Activated effector memory CD4-positive, alpha-beta T cell treated with anti-CD3 and anti-CD28 coated beads, Interleukin-2, amount 50 U/mL, for 16 hours (primary cell): ENCODE measurements at places on chromosomes 3 and 15.

DNA sequence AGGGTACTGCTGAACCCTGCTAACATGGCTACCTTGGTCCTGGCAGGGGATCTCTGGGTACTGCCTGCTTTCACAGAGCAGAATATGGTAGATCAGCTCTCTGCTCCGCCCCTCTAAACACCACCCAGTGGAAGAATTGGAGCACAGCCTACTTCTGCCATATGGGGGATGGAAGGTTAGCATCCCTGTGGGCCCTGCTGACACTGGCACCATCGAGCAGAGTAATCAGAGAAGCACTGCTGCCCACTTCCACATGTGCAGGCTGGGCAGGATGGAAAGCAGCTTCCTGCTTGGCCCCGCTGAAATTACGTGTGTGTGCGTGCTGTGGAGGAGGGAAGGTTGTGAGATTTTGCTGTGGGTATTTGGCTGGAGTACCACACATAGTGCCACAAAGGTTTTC is 24.8 kb downstream of the CCR1 start:
- DNase-seq, result no peak

DNA sequence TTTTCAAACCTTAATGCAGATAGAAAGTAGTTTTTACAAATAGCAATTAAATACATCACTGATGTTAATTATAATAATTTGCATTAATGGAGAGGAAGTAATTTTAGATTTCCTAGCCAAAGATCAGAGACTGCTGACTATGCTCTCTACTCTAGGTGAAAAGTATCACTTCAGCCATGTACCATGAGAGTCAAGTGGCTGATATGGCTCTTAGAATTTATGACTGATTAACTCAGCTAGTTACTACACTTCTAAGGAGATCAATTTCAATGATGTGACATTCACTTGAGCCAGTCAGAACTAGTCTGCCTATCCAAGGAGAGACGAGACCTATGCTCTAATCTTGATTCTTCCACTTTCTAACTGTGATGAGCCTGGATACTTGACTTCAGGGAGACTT is 405.7 kb upstream of the RORA start:
- DNase-seq, result no peak

GRCh38 chr3:66675366-66675765 is 174.5 kb upstream of the LRIG1 start:
- DNase-seq, result no peak

GRCh38 chr3:194279701-194280360 is 71.3 kb downstream of the CPN2 start:
- DNase-seq, result peak; percentile 47

GRCh38 chr3:32224016-32224516 is 14.4 kb upstream of the CMTM8 start:
- no peak for DNase-seq

DNA sequence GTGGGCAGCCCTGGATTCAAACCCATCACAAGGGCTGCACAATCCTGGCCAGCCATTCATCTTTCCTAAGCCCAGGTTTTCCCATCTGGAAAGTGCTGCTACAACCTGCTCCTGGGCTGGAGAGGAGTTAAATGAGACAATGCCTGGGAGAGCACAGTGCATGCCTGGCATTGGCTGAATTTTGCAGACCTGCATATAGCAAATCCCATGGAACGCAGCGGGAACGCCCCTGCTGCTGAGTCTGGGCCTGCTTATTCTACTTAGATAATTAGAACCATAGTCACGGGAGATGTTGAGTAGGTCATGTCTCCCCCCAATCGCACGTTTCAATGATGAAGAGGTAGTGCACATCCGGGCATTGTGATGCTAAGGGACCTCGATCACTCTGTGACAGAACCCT is 46.6 kb downstream of the ABTB1 start:
- DNase-seq, result peak; percentile 22

DNA sequence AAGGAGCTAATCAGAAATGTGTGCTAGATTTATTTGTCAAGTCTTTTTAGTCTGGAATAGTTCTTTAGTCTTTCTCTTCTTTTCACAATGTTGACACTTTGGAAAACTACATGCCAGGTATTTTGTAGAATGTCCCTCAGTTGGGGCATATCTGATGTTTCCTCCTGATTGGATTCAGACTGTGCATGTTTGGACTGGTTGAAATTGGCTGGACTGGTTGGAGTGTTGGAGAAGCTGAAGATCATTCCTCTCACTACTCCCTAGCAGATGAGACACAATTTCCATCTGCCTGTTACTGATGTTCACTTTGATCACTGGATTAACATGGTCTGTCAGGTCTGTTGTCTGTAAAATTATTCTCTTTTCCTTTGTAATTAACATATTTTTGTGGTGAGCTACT is 3.7 kb downstream of the NME9 start:
- DNase-seq, result no peak

- no peak for DNase-seq
Measured at GRCh38 chr3:170485294-170485693, 66.6 kb downstream of the CLDN11 start.

- no peak for DNase-seq
Measured at GRCh38 chr3:71485896-71486295, 97.6 kb downstream of the FOXP1 start.

DNA sequence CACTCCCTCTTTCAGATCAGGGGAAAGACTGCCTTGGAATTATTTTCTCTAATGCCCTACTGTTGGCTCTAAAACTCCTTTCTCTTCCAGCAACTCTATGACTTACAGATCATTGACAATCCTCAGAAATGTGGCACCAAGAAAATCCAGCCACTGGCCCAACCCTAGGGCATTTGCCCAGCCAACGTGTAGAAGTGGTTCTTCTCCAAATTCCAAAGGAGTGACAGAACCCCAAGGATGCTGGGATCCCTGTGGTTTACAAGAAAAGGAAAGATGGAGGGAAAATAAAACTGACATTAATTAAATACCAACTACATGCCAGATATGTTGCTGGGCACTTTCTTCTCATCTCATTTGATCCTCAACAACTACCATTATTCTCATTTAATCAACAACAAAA is 216.0 kb downstream of the NTRK3 start:
- no peak for DNase-seq

GRCh38 chr15:52731732-52732470 is 52.7 kb upstream of the ATOSA start:
- DNase-seq, result no peak

- no peak for DNase-seq
Measured at GRCh38 chr3:81452418-81452817, 309.0 kb downstream of the GBE1 start.

DNA sequence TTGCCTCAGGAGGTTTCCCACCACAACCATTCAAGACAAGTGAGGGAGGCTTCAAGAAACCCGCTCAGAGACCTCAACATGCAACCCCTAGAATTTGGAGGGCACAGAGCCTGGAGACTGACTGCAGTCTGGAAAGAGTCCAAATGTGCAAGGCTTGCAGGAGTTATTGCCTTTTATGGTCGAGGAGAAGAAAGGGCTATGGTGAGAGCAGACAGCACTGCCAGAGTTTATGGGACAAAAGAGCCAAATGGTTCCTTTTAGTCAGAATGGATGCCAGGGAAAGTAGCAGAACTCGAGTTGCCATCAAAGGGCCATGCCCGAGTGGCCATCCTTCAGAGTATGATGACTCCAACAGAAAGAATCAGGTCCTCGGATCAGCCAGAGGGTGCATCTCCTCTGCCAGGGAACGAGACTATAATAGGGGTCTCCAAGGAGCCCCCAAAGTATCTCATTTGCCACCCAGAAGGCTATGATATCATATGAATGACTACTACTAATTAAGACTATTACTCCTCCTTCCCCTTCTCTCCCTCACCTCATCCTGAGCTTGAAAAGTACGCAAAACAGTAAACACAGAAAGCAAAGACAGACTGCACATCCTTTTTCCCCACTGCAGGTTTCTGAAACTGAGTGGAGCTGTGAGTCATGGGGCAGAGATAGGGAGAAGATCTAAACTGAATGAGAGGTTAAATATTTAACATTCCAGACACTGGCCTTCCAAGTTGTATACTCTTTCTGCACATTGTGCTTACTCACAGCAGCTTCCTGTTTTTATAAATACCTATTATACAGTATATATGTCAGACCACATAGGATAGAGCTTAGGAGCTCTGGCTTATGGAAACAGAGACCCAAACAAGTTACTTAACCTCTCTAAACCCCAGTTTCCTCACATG is 33.9 kb upstream of the TMCO5A start:
- DNase-seq, result no peak

- no peak for DNase-seq
Measured at GRCh38 chr3:18295171-18295920, 129.8 kb downstream of the SATB1 start.

DNA sequence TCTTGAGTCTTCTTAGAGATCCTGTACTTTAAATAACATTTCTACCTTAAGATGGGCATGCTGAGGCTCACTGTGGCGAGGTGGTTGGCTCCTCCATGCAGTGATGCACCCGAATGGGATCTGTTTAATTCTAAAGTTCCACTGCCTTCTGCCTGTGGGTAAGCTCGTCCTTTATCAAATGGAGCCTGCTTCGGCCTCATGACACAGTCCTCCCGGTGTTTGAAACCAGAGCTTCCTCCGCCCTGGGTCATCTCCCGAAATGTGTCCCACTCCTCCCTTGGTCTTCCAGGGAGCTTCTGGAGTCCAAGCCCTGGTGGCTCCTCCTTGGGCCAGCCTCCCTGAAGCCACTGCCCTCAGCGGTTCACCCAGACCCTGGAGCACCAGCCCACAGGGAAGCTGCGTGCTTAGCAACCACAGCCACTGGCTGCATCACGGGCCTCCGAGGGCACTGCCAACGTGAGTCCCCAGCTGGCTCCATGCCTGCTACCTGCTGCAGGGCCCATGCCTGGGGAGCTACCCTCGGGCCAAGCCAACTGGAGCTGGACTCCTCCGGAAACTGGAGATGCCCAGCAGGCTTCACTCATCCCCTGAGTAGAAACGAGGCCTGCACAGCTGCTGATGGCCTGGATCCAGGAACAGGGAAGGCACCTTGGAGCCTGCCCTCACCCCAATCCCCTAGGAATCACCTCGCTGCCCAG is 3.3 kb downstream of the RHCG start:
- DNase-seq, result peak; percentile 50
